Liver (tissue), 10 donors: ENCODE measurements at places on chromosomes 11 and 22. TPM values are rescaled to one million over a fixed set of nuclear protein-coding genes. Genes with fewer than 3 reads are reported as not detected.

C11orf86 gene
- 0.18 TPM for polyA plus RNA-seq

TNNT3 gene
- polyA plus RNA-seq = not detected

MN1 gene
- 0.17 TPM for polyA plus RNA-seq

HEPHL1 gene
- polyA plus RNA-seq = not detected

C11orf42 gene
- not detected for polyA plus RNA-seq

C11orf58 gene
- polyA plus RNA-seq = 54.6 TPM

CTSW gene
- polyA plus RNA-seq = 2.2 TPM

RIMBP3B gene
- polyA plus RNA-seq = not detected

F2 gene
- 1,126 TPM for polyA plus RNA-seq

SMC1B gene
- polyA plus RNA-seq = not detected

CFAP300 gene
- 0.22 TPM for polyA plus RNA-seq

LRRN4CL gene
- not detected for polyA plus RNA-seq

POU2AF1 gene
- polyA plus RNA-seq = 0.21 TPM

RAB38 gene
- polyA plus RNA-seq = 0.37 TPM

GRAMD1B gene
- polyA plus RNA-seq = 0.29 TPM

MED19 gene
- 11.3 TPM for polyA plus RNA-seq

RFPL1 gene
- polyA plus RNA-seq = not detected
